Daoy (cell line): ENCODE measurements at places on chromosomes 12 and 14.

GRCh38 chr14:74400031-74400685 is 25.9 kb downstream of the SYNDIG1L start:
- DNase-seq, result peak; percentile 39

DNA sequence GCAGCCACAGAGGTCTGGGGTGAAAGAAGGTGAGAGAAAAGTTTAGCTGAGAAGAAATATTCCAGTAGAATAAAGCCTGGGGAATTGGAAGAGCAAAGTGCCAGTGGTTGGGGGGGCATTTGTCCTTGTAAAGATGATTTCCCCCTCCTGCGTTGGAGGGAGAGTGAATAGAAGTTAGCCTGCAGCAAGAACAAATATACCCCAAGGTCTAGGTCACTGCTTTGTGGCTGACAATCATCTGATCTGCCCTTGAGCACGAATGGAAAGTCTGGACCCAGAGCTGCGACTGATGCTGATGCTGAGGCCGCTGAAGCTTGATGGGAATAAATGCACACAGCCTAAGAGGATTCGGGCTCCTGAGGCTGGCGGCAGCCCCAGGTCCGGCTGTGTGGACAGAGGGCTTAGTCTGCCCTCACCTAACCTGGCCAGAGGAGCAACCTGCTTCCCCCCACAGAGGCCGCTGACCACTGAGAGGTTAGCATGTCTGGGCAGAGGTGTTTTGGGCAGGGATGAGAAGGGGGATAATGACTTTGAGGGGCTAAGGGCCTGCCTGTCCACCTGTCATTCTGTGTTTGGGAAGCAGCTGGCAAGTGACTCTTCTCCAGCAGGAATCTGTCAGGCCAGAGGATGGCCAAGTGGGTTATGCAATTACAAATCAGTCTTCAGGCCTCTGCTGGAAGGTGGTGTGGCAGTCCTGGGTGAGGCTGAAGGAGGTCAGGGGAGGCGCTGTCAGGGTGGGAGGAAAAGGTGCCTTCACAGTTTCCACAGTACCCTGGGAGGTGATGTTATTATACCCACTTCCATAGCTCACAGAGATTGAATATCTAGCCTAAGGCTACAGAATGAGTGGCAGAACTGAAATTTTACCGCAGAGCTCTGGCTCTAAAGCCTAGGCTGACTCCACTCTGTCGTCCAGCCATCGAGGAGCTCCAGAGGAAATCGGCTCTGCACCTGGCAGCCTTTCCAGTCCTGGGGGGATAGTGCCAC is 11.7 kb downstream of the TUBA1C start:
- DNase-seq, result no peak

- DNase-seq, result peak; percentile 19
These were observed 456.7 kb upstream of the SEL1L start for GRCh38 chr14:81990312-81990761.

GRCh38 chr14:56189307-56189706 is 71.1 kb downstream of the PELI2 start:
- peak; percentile 76 for DNase-seq

DNA sequence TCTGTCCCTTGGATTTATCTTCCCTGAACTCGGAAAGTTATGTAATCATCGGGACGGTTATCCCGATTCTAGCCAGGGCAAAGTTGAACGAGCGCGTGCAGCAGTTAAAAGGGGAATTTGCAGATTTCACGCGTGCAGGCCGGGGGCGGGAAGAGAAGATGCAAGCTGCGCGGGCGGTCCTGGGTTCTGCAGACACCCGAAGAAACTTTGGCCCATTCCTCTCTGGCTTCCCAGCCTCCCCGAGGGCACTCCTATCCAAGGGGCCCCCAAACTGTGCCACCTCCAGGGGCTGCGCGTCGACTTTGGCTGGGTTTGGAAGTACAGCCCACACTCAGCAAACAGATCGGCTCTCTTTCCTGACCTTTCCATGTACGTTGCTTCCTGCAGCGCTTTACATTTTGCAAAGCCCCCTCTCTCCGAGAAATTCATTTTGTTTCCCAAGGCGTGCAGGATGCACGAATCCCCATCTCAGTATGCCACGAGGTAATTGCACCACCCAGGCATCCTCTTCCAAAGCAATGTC is 941 bp upstream of the PPP1CC start:
- DNase-seq, result peak; percentile 28

DNA sequence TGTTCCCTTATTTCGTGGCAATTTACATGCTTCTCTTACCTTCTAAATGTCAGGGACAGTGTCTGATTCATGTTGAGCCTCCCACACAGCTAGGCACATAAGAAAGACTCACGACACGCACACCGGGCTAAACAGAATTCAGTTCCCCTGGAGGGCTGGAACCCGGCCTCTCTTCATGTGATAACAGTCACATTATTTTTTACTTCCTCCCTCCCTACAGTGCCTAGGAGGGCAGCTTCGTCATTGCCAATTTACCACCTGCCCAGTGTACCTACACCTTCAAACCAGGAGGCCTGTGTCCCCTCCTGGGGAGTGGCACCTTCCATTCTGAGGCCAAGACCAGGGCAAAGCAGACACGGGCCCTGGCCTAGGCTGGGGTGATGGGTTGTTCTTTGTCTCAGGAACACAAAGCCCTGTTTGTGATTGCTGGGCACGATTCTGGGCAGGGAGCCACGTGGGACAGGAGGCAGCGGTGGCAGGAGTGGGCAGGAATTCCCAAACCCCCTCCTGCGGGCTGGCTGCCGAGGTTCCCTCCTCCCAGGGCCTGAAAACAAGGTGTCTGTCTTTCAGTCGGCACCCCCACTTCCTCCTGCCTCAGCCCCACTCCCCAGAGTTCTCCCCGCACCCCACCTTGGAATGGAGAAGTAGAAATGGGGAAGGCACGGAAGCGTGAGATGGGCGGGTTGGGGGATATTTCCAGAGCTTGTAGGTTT is 6.8 kb upstream of the RASAL1 start:
- DNase-seq, result peak; percentile 37

GRCh38 chr12:50240096-50240791 is 43.1 kb downstream of the LIMA1 start:
- DNase-seq, result no peak

GRCh38 chr12:120956579-120957300 is 21.6 kb upstream of the HNF1A start:
- DNase-seq, result no peak

- peak; percentile 97 for DNase-seq
These were observed at the start of gene GNPTAB for GRCh38 chr12:101830367-101831325. TSS of gene GNPTAB (minus strand) at chr12:101830959. CDS start at chr12:101830675, 284 bp downstream.

- DNase-seq, result no peak
These were observed 860.3 kb downstream of the DIO2 start for GRCh38 chr14:79351011-79351410.

DNA sequence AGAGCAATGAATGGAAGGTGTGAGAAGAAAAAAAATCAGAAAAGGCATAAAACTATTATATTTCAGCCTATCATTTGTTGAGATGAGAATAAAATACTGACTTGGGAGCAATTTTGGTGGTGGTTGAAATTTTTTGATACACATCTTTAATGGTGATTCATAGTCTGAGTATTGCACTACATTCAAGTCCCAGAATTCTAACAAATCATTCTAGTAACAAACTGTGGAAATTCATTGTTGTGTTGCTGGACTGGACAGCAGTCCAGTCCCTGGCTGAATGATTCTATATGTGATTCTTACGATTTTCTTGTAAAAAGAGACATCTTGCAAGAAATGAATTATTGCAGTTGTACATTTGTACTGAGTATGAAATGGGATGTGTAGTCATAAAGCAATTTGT is 268.6 kb downstream of the TRHDE start:
- no peak for DNase-seq

- no peak for DNase-seq
These were observed at the start of gene STRN3 for GRCh38 chr14:31026077-31026449. TSS of gene STRN3 (minus strand) at chr14:31026379. CDS start at chr14:31026185, 194 bp downstream.

DNA sequence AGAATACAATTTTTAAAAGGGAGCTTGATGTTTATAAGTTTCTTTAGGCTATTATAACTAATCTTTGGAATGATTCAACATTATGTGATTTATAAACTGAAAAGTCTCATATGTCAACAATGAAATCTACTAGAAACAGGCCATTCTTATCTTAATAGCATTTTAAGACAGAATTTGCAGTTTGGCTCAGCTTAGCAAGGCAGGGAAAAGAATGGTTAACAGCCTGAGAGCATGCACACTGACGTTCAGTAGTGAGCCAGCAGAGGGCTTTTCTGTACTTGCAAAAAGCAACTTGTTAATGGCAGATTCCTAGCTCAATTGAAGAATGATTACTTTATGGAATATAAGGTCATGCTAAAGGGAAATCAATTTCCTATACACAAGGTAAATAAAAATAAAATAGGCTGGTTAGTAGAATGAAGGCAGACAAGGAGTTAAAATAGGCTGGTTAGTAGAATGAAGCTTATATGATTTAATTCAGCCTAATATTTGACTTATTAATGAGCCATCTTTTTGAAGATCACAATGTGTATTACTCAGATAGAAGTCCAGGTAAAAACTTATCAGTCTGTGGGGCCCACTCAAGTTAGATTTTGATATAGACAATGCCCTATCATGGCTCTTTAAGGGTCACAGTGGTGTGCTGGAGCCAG is 95.9 kb downstream of the OTOGL start:
- DNase-seq, result peak; percentile 47

DNA sequence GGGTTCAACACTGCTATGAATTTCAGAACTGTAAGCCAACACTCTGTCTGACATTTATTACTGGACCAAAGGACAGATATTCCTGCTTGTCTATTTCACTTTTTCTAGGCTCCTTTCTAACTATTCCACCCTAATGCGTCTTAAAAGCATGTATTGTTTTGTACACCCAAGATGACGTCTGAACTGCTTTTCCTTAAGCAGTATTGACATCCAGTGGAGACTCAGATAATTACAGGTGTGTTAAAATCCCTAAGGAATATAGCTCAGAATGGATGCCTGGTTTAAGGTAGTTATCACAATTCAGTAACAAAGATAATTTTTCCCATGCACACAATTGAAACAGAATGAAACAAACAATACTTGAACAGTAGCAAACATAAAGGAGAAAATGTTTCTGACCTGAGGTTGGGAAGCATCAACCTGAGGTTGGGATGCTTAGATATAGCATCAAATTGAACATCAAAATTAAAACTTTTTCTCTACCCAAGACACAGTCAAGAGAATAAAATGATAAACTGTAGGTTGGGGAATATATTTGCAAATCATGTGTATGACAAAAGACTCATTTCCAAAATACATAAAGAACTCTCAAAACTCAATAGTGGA is 93.7 kb upstream of the PTPRR start:
- DNase-seq, result peak; percentile 39

DNA sequence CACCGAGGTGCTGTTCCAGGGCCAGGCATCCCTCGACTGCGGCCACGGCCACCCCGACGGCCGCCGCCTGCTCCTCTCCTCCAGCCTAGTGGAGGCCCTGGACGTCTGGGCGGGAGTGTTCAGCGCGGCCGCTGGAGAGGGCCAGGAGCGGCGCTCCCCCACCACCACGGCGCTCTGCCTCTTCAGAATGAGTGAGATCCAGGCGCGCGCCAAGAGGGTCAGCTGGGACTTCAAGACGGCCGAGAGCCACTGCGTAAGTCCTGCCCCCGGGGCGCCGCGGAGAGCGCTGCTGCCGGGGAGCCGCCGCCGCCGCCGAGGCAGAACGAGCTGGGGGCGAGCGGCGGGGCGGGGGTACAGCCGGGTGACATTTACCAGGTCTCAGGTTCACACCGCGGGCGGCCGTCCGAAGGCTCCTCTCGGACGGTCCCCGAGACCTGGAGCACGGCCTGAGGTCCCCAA is 1.4 kb downstream of the PLXNC1 start:
- peak; percentile 37 for DNase-seq

DNA sequence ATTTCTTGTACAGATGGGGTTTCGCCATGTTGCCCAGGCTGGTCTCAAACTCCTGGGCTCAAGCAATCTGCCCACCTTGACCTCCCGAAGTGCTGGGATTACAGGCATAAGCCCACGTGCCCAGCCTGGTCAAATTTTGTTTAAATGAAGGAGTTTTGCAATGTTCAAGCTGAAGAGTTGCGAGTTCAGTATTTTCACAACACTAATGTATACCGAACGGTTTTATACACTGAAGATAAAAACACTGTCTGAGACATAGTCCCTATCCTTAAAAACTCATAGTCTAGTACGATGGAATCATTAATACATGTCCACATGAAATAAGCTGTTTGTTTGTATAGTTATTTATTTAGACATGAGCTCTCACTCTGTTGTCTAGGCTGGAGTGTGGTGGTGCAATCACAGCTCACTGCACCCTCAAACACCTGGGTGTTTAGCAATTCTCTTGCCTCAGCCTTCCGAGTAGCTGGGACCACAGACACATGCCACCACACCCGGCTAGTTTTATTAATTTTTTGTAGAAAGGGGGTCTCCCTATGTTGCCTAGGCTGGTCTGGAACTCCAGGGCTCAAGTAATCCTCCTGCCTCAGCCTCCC is 15.4 kb downstream of the TRAPPC6B start:
- DNase-seq, result no peak

- DNase-seq, result no peak
These were observed 21.9 kb downstream of the KDM2B start for GRCh38 chr12:121558956-121559355.

DNA sequence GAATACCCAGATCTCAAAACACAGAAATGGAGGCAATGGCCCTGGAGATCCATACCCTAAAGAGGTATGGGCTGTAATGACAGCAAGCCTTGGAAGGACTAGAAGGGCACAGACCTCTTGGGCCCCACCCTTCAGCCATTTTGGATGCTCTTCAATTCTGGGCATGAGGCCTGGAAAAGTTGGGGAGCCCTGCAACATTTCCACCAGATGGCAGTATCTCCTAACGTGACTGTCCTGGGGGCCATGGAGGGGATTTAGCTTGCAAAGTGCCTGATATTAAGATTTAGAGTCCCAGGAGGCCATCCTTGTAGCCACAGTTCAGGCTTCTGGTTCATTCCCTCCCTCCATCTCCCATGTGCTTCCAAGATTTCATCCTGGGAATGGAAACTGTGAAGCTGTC is 30.2 kb downstream of the KCNA5 start:
- DNase-seq, result peak; percentile 52

DNA sequence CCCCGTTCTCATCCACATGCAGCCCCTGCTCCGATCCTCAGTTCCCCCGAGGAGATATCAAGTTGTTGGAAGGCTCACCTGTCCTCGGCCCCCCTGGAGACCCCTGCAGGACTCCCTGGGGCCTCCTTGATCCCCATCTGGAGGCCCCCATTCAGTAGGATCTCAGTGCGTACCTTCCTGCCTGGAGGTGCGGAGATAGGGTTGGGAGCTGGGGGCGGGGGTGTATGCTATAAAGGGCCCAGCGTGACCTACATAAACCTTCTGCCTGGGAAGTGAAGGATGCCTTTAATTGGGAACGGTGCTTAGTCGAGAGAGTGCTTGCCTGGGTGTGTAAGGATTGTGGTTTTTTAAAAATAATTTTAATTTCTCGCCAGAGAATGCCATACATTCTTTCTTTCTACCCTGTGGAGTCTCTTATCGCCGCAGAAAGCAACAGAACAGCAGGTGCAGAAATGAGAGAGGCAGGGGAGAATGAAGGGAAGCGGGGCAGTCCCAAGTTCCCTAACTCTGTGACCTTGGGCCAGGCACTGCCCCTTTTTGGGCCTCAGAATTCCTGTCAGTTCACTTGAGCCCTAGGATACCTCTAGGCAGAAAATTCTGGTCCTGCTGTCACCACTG is 153.7 kb downstream of the TSPAN9 start:
- no peak for DNase-seq

- no peak for DNase-seq
These were observed 123.2 kb downstream of the LMO3 start for GRCh38 chr12:16482726-16483125.

- peak; percentile 9 for DNase-seq
These were observed 45.5 kb upstream of the RERGL start for GRCh38 chr12:18135509-18135908.
